ENCODE measurements at places on chromosomes 3 and 15.

DNA sequence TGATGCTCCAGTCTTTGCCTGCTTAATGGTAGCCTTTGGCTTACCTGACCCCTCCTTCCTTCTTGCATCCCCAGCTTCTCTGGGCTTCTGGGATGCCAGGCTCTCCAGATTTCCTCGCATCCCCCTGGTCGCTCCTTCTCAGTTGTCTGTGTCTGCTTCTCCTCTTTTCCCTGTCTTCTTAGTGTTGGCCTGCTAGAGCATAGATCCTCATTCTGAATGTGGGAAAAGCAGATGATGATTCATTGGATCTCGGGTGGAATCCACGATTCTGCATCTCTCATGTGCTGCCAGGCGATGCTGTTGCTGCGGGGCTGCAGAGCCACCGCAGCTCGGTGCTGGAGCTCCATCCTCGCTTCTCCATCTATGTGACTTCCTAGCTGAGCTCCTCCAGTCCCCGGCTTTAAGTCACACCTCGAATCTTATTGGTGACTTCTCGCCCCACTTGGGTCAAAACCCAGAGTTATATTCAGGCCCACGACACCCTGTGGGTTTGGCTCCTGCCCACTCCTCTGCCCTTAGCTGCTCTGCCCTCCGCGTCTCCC is 47.4 kb downstream of the CGNL1 start:
- no peak for DNase-seq

DNA sequence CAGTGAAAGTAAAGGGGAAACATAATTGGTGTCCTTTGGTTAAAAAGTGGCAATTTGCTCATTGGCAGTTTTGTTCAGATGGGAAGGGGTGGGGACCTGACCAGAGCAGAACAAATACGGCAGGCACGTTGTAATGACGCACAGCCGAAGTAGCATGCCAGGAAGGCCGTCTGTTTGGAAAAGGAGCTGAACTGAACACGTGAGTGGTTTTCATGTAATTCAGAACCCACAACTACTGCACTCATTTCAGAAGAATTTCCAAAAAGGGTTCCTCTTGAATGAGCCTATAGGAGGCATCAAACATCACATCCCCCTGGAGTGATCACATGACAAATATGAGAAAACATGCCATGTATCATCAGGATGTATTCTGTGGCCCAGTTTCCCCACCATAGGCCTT is 42.9 kb upstream of the LMCD1 start:
- no peak for DNase-seq

GRCh38 chr3:109116031-109116430 is 1.9 kb downstream of the MORC1 start:
- DNase-seq: no peak

- no peak for DNase-seq
Observed at GRCh38 chr3:133995264-133995663, 34.5 kb downstream of the SLCO2A1 start.

GRCh38 chr3:20288050-20288449 is 102.0 kb upstream of the SGO1 start:
- no peak for DNase-seq

GRCh38 chr15:90189781-90190467 is 11.2 kb upstream of the SEMA4B start:
- DNase-seq: no peak

DNA sequence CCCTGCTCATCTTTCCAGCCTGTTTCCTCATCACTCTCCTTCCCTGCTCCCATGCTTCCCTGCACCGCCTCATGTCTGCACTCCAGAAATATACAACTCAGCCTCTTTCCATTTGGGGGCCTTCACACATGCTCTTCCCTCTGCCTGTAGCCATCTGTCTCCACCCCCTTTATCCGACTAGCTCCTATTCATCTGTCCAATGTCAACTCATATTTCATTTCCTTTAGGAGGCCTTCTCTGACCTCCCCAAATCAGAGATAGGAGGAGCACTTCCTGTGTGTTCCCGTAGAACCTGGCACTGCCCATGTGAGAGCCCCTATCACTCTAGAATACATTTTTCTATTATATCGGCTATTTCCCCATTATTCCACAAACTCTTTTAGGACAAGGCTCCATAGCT is 10.6 kb downstream of the ATP8B4 start:
- DNase-seq: no peak

DNA sequence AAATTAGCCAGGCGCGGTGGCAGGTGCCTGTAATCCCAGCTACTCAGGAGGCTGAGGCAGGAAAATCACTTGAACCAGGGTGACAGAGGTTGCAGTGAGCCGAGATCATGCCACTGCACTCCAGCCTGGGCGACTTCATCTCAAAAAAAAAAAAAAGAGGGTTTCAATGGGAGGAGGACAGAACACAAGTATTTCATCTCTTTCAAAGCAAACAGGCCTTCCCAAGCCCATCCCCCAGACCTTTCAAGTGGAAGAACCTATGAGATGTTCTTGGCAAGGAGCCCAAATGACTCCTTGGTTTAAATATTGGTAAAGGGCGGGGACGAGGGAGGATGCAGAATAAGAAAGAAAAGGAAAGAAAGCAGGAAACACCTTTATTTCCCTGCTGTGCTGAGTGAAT is 62.2 kb upstream of the MCF2L2 start:
- no peak for DNase-seq

- DNase-seq: peak; percentile 15
Observed at GRCh38 chr3:59374818-59375211, 325.0 kb upstream of the CFAP20DC start.

- DNase-seq: no peak
Observed at GRCh38 chr3:197801891-197802778, 11.1 kb downstream of the LRCH3 start.

DNA sequence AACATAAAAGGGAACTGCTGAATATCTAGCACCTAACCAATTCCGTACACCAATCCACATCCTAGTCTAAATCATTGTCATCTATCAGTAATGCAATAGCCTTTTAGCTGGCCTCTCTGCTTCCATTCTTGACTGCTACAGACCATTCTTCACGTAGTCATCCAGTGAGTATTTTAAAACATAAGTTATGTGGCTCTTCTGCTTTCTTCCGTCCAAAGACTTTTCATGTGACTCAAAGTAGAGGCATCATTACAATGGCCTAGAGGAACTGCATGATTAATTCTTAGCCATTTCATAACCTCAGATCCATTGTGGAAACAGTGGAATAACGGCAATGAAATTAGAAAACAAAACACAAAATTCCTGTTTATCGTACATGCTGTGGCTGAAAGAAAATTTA is 88.9 kb upstream of the CBLB start:
- DNase-seq: no peak

- DNase-seq: no peak
Observed at GRCh38 chr15:69999392-70000085, 98.2 kb downstream of the TLE3 start.

- no peak for DNase-seq
Observed at GRCh38 chr3:186110975-186111974, 2.4 kb upstream of the ETV5 start.

GRCh38 chr3:152376351-152377183 is 107.8 kb downstream of the MBNL1 start:
- DNase-seq: peak; percentile 39

GRCh38 chr3:20478436-20478835 is 292.4 kb upstream of the SGO1 start:
- DNase-seq: no peak
